ENCODE measurements at places on chromosomes 11 and 22.

DNA sequence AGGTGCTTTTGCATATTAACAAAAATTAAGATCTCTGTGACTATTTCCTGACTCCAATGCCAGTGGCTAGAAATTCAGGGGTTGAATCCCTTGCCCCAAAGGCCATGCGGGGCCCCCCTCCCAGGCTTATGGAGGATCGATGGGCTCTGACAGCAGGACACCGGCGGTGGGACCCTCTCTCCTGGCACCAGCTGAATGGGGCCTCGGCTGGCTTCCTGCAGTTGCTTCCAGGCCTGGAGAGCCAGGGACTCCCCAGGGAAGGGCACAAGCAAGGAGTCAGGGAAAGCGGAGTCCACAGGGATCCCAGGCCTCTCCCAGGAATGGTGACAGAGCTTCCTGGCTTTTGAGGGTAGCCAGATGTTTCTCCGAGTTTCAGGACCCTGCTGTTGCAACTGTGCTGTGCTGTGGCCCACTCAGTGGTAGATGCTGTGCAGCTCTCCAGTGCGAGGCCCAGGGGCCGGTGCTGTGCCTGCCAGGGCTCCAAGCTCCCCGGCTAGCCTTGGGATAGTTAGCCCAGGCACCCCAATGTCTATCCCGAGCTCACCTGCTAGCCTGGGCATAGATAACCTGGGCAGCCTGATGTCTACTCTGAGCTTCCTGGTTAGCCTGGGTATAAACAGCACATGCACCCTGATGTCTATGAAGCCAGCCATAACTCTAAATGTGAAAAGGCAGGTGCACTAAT lies 372.6 kb downstream of the SHANK2 start:
- no peak for DNase-seq

DNA sequence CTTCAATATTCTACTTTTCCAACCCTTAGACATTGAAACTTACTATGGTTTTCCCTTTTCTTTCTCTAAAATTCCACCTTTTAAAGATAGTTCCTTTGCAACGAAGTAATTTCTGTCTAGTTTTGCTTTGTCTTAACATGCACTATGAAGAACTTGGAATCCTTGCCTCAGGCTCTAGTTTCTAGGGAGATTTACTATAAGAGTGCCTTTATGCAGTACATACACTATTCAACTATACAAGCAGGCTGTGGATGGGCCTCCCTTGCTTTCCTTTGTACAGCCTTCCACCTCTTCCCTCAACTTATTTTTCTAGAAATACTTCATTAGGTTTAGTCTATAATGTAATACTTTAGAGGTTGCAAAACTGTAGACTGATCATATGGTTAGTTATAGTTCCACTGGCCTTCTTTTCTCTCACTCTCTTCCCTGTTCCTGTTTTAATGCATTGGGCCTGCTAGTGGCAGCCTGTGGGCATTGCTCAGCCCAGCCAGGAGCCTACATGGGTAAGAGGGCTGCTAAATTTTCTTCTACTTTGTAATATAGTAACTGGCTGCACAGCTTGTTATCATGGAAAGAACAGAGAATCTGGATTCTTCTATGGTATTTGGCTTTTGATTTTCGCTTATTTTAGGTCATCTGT lies 100.2 kb downstream of the C11orf87 start:
- DNase-seq: no peak

- DNase-seq: no peak
Observed at GRCh38 chr22:17912945-17913721, 111.2 kb downstream of the MICAL3 start.

DNA sequence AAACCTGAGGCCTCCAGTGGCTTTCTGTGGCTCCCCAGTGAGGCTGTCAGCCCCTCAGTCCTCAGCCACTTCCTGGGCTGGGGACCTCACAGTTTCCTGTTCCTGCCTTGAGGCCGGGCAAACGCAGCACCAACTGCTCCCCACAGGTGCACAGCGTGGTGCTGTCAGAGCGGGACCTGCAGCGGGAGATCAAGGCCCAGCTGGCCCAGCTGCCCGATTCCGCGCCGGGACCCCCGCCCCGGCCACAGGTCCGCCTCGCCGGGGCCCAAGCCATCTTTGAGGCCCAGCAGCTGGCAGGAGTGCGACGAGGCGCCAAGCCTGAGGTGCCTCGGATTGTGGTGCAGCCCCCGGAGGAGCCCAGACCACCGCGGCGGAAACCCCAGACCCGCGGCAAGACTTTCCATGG lies 5.4 kb downstream of the TBC1D10C start:
- DNase-seq: no peak

GRCh38 chr11:783581-784015 lies 6.3 kb downstream of the CEND1 start:
- DNase-seq: no peak

DNA sequence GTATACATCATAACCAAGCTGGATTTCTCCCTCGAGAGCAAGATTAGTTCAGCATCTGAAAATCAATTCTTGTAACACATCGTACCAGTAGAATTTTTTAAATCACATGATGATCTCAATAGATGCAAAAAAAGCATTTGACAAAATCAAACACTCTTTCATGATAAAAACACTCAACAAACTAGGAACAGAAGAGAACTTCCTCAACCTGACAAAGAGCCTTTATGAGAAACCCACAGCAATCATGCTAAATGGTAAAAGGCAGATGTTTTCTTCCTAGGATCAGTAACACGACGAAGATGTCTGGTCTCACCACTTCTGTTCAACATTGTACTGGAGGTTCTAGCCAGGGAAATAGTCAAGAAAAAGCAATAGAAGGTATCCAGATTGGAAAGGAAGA lies 34.1 kb upstream of the TMPRSS4 start:
- no peak for DNase-seq

DNA sequence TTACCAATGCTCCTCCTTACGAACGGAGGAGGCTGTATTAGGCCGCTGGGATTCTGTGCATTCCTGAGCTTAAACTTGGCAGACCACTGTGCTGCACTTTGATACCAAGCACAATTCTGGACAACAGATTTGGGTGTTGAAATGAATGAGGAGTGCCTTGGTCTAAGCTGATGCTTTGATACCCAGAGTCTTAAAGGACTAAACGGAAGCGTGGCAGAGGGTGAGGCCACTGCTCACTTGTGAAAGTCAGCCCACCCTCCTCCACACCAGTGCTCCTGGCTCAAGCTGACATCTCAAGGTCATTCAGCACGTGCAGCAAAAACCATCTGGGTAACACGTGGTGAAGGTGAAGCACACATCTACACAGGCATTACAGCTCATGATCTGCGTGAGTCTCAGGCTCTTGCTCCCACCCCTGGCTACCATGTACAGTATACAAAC lies 85.9 kb downstream of the MICAL3 start:
- no peak for DNase-seq

DNA sequence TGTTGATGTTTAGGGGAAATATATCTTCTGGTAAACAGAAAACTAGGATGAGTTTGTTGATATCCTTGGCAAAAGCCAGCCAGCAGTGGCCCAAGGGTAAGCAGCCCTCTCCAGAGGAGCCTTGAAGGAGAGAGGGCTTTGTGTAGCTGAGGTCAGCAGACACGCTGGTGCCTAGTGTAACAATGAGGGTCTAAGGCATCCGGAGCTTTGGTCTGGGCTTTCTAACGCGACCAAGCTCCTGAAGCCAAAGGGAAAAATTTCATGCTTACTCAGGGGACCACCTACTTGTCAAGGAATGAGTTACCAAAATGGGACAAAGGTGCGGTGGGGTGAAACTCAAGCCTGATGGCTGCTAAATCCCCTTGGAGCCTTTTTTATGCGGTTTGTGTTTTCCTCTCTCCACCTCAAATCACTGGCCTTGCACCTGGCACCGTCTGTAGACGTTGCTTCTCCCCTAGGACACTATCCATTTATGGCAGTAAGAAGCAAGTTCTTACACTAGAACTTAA lies 134.9 kb downstream of the DBX1 start:
- DNase-seq: no peak

DNA sequence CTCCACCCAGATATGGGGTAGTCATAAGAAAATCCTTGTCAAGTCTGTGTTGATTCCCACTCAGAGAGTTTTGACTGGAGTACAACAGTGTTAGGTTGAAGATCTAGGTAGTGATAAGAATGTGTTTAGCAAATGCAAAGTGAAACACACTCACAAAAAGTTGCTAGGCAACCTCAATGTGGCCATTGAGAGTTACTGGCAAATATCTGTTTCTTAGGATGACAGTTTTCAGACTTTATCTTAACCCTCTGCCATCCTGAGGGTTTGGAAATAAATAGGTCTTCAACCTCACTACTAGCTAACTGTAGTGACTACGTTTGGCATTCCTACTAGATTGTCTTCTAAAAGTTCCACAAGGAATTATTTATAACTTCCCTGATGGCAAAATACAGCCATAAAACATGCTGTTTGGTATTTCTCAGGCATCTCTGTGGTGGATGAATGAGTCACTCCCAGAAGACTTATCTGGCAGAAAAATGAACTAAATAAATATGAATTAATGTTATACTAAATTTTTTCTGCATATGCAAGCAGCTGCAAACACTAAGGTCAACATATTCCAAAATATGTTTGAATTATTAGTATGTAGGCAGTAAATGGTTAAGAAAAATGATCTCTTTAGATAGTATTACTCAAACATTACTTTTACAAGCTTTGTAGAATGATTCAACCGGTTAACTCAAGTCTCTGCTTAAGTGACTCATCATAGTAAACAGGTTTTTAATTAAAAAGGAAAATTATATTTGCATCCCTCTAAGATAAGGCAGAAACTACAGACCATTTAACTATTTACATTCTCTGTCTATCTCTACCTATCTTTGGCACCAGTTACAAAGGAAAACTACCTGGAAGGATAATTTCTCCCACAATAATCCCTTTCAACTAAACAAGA lies 17.1 kb upstream of the SYTL2 start:
- peak; percentile 41 for DNase-seq

DNA sequence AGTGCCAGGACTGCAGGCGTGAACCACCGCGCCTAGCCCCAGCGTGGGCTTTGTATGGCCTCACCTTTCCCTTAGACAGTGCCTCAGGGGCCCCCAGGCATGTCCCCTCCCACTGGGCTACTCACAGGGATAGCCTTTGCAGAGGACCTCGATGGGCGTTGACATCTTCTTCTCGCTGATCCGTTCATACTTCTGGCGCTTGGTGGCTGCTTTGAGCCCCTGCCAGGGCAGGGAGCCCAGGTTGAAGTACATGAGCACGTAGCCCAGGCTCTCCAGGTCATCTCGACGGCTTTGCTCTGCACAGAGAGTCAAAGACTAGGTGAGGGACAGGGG lies 17.5 kb downstream of the CSNK1E start:
- DNase-seq: peak; percentile 65

- peak; percentile 23 for DNase-seq
Observed at GRCh38 chr11:61680622-61681221, 531 bp downstream of the DAGLA start.

DNA sequence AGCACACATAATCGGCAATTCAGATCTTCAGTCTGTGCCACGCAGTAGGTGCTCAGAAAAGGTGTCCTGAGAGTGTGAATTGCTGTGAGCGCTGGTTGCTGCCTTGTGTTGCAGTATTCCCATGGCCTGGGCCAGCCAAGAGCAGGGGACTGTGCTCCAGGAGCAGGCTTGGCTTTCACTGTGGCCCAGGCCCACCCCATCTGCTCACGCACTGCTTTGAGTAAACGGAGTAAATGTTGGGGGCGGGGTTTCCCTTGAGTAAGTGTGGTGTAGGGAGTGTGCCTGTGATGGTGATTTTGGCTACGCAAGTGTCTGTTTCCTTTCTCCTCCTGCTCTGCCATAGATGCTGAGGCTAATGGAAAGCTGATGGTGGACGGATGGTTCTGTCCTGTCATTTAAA lies 2.3 kb downstream of the CTTN start:
- no peak for DNase-seq

DNA sequence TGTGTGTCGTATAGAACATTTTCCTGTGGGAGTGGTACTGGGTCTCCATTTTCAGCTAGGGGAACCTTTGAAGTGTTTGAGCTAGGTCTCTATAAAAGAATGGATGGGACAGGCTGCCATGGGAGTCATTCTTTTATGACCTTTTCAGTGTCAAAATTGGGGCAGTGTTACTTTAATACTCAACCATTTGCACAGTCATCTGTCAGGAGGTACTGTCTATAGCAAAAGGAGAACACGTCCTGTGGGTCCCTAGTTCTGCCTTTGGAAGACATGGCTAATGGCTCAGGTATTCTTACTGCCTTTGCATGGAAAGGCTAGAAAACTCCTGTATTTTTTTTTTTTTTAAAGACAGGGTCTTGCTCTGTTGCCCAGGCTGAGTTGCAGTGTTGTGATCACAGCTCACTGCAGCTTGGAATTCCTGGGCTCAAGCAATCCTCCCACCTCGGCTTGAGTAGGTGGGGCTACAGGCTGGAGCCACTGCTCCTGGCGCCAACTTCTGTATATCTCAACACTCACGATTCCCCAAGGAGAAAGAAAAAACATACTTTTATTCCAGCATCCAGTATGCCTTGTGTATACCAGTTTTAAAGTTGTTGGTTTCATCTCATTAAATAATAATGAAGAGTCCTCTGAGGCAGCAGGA lies 2.1 kb upstream of the ATF4 start:
- DNase-seq: no peak

DNA sequence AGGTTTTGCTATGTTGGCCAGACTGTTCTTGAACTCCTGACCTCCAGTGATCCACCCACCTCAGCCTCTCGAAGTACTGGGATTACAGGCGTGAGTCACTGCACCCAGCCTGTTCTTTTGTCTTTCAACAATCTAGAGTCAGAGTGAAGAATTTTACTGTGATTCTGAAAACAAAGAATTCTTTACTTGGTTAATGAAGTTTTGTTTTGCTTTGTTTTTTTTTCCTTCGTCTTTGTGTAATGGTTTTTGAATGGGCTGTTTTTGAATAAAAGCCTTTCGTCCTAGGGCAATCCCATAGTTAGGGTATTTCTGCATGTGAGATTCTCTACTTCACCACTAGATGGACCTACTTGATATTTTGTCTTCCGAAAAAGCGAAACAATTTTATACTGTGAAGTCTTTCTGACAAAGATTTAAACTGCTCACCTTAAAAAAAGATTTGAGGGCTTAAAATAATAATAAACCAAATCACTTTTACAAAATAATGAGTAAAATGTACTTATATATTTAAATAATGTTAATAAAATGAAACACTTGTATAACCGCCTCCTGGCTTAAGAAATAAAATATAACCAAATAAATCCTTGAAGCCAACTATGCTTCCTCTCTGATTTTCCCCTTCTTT lies 43.4 kb upstream of the SC5D start:
- DNase-seq: no peak

- no peak for DNase-seq
Observed at GRCh38 chr11:61945191-61945590, 5.0 kb upstream of the BEST1 start.

DNA sequence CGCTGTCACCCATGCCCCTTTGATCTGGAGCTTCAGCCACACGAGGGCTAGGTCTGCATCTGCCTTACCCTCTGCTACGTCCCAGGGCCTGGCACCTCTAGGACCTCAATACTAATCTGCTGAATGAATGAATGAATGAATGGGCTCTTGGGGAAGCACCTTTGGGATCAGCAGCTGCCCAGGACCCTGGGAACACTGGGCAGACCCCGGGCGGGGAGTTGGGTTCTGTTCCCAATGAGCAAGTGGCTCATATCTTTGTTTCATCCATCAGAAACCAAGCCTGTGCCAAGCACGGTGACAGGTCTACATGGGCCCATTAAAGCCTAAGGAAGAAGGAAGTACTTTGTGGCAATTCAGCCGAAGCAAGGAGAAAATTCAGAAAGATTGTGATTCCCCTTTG lies 41.5 kb upstream of the SHISAL1 start:
- DNase-seq: no peak
